ENCODE measurements at places on chromosomes 7 and 10.
A peak's percentile ranks its signal among the peaks of the same experiment; 100 is the strongest.

DNA sequence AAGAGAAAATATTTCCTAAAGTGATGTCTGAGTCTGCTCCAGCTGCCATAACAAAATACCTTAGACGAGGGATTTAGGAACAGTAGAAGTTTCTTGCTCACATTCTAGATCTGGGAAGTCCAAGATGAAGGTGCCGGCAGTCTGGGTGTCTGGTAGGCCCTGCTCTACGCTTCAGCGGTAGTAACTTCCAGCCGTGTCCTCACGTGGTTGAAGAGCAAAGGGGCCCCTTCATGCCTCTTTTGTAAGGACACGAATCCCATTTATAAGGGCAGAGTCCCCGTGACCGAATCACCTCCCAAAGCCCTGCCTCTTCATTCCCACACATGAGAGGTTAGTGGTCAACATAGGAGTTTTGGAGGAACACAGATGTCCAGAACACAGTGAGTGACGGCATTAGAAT is 52.2 kb upstream of the INPP5A start:
- no peak for DNase-seq

DNA sequence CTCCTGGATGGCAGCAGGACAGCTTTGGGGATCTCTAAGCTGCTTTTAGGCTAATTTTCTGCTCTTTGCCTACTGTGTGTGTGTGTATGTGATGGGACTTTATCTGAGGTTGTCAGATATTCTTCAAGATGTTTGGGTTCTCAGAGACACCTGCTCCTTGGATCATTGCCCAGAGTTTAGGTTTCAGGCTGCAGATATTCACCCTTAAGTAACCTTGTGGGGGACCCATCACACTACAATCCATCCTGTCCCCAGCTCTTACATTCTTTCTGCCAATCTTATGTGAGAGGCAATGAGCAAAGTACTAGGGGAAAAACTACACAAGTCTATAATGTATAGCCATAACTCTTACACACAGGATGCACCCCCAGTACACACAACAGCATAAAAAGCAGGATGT is 263.0 kb upstream of the ZWINT start:
- no peak for DNase-seq

- DNase-seq: peak; percentile 70
These were observed 23.3 kb downstream of the BPGM start for GRCh38 chr7:134669845-134670373.

GRCh38 chr10:79123547-79123963 is 54.8 kb downstream of the ZMIZ1 start:
- no peak for DNase-seq

DNA sequence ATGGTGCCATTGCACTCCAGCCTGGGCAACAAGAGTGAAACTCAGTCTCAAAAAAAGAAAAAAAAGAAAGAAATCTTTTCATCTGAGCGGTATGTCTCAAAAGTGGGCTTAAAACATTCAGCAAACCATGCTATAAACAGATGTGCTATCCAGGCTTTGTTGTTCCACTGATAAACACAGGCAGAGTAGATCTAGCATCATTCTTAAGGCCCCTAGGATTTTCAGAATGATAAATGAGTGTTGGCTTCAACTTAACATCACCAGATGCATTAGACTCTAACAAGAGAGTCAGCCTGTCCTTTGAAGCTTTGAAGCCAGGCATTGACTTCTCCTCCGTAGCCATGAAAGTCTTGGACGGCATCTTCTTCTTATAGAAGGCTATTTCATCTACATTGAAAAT is 23.1 kb downstream of the DYDC2 start:
- no peak for DNase-seq

- no peak for DNase-seq
These were observed 3.7 kb downstream of the GALNT17 start for GRCh38 chr7:71135663-71136062.

- peak; percentile 55 for DNase-seq
These were observed 300.0 kb upstream of the SP8 start for GRCh38 chr7:21086688-21087087.

DNA sequence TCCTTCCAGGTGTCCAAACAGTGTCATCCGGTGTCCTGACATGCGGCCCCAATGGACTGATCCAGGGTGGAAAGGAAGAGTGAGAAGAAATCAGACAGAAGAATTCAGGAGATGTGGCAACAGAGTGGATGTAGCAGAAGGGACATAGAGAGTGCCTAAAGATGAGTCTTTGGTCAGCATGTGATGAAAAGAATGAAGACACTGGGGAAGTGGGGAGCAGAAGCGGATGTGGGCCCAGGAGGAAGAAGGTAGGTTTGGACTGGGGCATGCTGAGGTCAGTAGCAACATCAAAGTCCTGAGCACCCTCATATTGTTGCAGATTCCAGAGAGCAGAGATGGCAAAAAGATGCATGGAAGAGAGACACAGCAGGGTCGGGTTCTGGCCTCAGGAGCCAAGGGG is 71.8 kb upstream of the STEAP1B start:
- DNase-seq: no peak

- no peak for DNase-seq
These were observed 694.2 kb upstream of the FZD8 start for GRCh38 chr10:36336315-36336714.

DNA sequence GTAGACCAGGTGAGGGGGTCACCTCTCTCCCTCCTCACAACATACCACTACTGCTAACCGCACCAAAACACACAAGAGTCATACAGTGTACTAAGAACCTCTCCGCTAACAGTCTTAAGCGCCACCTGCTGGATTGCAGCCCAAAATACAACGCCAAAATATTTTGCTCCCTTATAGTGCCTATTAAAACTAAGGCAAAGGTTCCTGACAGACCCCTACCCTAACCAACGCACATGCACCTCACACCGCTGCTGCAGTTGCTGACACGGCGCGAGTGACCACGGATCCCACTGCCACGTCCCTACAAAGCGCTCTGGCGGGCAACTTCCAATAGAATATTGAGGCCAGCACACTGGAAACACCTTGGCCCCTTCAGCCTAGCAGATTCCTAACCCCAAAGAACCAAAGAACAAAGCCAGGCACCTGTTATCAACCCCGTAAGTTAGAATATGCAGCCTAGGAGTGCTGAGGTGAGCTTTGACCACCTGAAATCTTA is 563.6 kb upstream of the SEMA3D start:
- DNase-seq: no peak

DNA sequence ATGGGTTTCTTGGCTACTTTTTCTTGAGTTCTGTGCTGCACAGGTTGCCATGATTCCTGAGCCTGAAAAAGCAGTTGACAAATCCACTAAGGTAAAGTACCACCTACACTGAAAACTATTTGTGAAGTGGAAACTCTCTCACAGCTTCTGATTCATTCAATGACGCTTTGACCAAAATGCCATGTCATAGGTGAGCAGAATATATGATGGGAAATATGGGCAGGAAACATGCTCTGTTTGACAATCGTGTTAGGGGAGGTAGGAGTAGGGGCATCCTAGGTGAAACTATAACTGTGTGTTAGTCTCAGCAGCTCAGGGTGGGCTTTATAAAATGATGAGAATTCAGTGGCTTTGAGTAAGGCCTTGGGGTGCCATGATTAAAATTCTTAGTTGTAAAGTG is 69.6 kb upstream of the ELMO1 start:
- DNase-seq: no peak

- DNase-seq: no peak
These were observed 54.8 kb downstream of the ASAH2B start for GRCh38 chr10:50794490-50794889.

DNA sequence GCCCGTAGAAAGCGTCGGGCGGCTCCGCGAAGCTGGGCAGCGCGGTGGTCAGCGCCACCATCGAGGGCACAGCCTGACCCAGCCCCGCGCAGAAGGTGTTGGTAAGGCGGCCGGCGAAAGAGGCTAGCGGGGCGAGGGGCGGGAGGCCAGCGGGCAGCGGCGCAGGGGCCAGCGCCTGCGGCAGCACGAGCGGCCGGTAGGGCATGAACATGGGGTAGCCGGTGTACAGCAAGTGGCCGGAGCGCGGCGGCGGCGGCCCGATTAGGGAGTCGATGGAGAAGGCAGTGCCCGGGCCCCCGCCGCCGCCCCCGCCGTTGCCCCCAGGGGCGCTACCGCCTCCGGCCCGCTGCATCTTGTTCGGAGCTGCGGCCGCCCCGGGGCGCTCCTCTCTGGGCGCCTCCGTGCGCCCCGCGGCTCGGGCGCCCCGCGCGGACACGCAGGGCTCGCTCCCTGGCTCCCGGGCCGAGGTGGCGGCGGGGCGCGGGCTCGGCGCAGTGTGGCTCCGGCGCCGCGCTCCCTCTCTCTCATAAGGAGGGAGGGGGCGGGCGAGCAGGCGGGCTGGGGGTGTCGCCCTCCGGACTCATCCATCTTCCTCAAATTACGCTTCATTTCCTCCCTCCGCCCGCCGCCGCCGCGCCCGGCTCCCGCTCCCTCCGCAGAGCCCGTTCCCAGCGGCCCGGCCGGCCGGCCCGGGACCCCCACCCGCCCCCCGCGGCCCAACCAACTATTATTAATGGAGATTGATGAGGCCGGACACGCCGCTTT is at the start of gene GBX1:
GBX1 (minus strand) TSS at position 498 of the 765 bp plus-strand sequence; CDS start at position 352, 146 bp downstream.
- no peak for DNase-seq

- no peak for DNase-seq
These were observed 46.1 kb upstream of the SLC35B4 start for GRCh38 chr7:134362587-134363483.

DNA sequence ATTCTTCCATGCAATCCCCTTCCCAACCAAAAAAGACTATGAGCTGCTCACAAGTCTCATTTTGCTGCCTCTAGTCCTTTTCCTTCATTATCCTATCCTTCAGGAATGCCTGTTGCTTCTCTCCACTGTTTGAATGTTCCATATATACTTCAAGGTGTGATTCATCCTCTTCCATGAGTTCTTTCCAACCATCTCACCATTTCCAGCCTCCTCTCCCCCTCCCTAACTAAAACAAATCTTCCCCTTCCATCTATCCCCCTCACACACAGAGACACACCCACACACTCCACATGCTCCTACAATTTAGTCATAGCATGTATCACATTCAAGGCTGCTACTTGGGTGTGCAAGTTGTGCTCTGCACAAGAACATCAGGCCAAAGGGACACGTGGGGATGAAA is 254.3 kb downstream of the DYNC1I1 start:
- no peak for DNase-seq

- no peak for DNase-seq
These were observed 94.4 kb upstream of the VIPR2 start for GRCh38 chr7:159239028-159239427.

DNA sequence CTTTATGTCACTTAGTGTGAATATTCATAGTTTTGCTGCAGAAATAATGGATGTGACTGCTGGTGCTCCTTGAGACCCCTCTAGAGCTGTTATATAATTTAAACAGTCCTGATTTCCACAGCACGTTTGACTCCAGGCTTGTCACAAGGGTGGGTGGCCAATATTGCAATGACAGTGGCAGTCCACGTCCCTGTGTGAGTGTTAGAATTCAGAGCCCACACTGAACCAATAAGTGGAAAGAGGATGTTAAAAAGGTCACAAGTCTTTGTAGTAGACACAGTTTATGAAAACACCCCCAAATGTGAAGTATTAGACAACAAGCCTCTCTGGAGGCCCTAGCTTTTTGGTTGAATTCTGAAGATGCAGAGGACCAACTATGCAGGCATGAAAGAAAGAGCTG is 2.0 kb downstream of the PPP1R17 start:
- no peak for DNase-seq

DNA sequence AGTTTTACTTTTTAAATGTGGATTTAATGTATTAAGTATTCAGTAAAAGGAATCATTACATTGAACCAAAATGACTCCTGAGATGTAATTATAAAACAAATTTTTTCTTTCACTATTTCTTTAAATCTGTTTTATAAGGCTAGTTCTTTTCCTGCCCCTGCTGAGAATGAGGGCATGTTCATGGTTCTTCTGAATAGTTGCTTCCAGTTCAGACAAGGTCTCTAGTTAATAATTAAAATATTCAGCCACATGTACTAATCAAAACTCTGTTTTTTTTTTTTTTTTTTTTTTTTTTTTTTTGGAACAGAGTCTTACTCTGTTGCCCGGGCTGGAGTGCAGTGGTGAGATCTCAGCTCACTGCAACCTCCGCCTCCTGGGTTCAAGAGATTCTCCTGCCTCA is 321.2 kb downstream of the DNAJB9 start:
- DNase-seq: no peak

DNA sequence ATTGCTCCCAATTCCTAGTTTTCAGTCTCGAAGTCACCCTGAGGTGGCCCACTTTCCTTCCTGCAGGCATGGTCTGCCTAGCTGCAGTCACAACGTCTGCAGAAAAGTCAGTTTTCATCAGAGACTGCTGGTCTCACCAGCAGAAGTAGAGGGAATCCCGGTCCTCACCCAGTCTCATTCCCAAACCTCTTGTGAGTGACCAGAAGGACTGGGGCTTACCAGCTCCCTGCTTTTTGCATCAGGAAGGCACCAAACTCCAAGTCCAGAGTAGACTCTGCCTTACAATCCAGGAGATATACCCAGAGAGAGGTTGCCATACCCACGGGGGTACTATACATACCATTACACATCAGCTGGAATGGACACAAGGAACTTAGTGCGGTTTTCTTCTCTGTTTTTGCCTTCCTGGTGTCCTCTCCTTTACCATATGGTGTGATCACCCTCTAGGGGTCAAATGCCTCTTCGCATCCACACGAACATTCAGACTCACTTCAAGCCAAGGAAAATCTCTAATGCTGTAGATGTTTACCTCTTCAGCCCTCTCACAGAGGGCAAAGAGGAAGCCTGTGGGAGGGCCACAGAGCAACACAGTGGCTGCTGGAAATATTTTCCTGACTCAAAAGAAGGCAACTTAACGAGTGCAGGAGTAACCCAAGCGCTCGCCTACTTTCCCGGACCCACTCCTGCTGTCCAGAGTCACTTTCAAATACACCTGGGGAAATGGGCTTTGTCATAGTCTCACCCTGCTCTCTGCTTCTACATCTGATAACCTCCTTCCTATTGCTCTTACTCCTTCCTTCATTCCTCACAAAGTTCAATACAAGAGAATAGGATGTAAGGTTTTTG is 220.9 kb downstream of the C7orf25 start:
- DNase-seq: no peak

DNA sequence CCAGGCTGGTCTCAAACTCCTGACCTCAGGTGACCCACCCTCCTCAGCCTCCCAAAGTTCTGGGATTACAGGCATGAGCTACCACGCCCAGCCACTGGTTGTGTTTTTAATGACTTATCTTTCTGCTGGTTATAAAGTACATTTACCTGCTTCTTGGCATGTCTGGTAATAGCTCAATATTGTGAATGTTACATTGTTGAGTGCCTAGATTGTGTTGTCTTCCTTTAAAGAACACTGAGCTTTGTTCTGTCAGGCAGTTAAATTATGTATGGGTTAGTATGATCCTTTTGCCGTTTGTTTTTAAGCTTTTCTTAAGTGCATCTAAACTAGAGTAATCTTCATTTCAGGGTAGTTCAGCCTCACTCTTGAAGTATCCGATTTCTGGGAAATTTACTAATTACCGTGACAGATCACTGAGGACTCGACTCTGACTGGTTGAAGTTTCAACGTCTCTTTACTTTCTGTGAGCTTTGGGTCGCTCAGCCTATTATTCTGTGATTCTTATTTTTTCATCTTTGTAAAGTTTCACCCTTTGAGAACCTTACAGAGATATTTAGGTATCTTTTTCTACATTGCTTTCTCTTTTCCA is 617.4 kb downstream of the SORCS1 start:
- DNase-seq: no peak
